BJ (cell line): ENCODE measurements at places on chromosomes 7 and 10. TPM values are rescaled to one million over a fixed set of nuclear protein-coding genes. Genes with fewer than 3 reads are reported as not detected.

The PTF1A gene
- not detected in 2 replicates for polyA plus RNA-seq

GRCh38 chr10:50400694-50401093, 149.4 kb upstream of the ASAH2 start:
- DNase-seq: no peak

- DNase-seq: no peak
Observed at GRCh38 chr10:88395677-88396076, 187.4 kb downstream of the RNLS start.

DNA sequence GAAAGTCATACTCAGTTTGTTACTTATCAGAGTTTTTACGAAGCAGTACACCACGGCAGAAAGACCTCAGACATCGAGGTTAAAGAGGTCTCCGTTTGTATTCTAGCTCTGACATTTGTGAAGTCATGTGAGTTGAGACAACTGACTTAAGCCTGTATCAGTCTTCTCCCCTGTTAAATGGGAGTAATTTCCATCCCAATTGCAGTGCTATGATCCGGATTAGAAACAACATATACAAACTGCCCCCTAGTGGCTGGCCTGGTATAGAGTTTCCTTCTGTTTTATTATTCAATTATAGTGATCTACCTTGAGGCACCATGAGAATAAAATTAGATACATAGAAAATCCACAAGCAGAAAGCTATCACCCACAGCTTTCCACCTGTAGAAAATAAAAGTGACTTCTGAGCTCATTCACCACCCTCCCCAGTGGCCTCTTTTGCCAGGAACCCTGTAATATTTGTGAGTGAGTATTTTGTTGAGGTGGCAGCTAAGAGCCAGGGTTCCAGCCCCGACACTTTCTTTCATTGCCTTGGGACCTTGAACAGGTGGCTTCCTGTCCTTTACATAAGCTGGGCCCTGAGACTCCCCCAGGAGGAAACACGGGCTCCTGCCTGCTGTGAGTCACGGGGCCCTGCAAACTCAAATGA, 607.2 kb upstream of the MGMT start:
- DNase-seq: no peak
